ENCODE measurements at places on chromosomes 5 and 9.

DNA sequence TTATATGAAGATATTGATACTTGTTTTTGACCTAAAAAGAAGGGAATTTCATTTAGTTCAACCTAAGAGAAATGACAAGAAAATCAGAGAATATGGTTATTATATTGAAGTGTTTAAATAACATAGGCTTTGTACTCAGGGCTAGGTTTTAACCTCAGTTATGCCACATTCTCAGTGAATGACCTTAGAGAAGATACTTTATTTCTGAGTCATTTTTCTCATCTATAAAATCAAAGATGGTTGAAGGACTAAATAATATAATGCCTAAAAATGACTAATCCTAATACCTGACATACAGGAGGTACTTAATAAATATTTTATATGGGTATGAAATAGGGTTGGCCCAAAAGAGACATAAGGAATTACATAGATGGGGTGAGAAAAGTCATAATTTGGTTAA lies 32.3 kb downstream of the DIMT1 start:
- no peak for DNase-seq

GRCh38 chr5:133746834-133747233 lies 134.5 kb upstream of the FSTL4 start:
- no peak for DNase-seq

- no peak for DNase-seq
These were observed 53.9 kb downstream of the RFX3 start for GRCh38 chr9:3471883-3472282.

GRCh38 chr9:106753155-106753671 lies 109.8 kb upstream of the ZNF462 start:
- peak; percentile 43 for DNase-seq

DNA sequence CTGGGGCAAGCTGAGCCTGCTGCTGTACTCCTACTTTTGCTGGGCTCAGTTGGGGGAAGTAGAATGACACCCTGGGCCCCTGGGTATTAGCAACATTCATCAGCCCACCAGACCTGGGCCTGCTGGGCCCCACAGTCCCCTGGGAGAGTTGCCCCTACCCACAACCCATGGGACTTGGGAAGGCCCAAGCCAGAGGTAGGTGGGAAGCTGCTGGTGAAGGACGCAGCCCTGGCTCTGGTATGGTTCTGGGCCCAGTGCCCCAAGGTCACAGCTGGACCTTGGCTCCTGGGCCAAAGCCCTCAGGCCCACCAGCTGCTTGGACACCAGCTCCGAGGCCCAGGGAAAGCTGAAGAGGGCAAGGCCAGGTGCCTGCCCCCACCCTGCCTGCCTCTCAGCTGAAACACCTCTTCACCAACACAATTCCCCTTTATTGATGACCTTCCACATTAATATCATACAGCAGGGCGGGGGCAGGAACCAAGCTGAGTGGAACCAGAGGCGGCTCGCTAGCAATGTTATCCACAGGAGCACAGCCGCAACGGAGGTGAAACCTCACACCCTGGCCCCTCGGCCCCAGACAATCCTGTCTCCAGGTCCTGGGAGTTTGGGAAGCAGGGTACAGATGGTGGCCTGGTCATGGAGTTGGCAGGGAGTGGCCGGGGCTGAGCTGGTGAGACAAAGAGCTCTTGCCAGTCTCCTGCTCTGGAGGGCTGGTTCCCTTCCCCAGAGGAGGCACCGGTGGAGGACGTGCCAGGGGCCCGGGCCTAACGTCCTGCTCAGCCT lies 13.7 kb downstream of the DOLPP1 start:
- no peak for DNase-seq

DNA sequence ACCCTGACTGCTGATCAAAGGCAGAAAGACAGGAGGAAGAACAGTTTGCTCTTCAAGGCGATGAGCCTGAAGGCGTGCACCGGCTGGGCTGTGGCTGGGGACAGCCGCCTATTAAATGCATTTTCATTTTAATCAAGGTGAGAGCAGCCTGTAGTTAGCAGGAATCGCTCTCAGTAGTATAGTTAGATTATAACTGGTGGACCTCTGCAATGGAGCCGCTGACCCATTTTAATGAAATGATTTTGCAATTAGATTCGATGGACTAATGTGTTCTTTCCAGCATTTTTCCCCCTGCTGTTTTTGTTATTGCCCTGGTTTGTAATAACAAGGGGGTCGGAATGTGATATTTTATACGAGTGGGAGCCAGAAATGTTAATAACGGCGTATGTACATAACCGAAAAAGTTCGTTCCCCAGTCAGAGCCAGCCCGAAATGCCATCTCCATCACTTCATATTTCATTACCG lies 185.9 kb upstream of the PANK3 start:
- no peak for DNase-seq

GRCh38 chr9:83707518-83707767 lies 315 bp downstream of the UBQLN1 start:
- DNase-seq, result peak; percentile 52

GRCh38 chr5:156594406-156594805 lies 255.7 kb upstream of the PPP1R2B start:
- DNase-seq, result no peak

DNA sequence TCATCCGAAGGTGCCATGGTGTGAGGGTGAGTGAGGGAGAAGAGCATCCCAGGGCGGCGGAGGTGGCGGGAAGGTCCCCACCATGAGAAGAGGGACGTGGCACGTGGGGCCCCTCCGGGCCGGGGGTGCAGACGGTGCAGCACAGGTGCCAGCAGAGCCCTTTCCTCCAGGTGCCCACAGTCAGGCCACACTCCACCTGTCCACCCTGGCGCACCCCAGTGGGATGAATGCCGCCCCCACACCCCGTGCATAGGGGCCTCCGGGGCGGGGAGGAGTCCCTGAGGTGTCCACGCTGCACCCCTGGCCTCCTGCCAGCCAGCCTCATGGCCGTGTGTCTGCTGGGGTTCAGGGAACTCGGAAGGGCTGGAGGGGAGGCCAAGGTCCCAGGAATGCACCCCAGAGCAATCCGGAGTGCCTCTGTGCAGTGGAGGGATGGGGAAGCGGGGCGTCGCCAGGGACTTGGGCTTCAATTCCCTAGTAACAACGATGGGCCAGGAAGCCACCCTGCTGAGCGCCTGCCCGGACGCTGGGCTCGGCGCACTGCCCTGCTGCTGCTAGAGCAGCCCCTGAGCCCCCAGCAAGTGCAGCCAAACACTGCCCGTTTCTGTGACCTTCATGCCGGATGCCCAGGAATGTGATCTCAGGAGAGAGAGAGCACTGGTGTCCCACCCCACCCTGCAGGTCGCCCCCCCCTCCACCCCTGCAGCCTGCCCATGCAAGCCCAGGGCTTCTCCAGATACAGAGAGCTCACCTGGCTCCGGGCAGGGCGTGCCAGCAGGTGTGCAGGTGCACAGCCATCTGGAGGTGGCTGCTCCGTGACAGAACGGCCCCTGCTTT lies 8.8 kb upstream of the NACC2 start:
- DNase-seq, result no peak

GRCh38 chr9:4297786-4298254 lies 2.0 kb downstream of the GLIS3 start:
- no peak for DNase-seq
